ENCODE measurements at places on chromosomes 16 and 17. TPM values are rescaled to one million over a fixed set of nuclear protein-coding genes. Genes with fewer than 3 reads are reported as not detected.

The TPSAB1 gene
- total RNA-seq = not detected

The NDEL1 gene
- total RNA-seq = 41.8 TPM

The STAC2 gene
- total RNA-seq = not detected

The LHX1 gene
- total RNA-seq = not detected

The TMEM98 gene
- 7.4 TPM for total RNA-seq

The RAPGEFL1 gene
- 2.0 TPM for total RNA-seq

The SMTNL2 gene
- not detected for total RNA-seq

The POLR2C gene
- 482 TPM for total RNA-seq

- no peak for DNase-seq
Observed at GRCh38 chr17:71632328-71632727, 488.5 kb upstream of the SOX9 start.

- no peak for DNase-seq
Observed at GRCh38 chr17:72576289-72576759, 455.5 kb downstream of the SOX9 start.

GRCh38 chr17:34709158-34709754 lies 129.9 kb downstream of the TMEM132E start:
- DNase-seq = peak; percentile 62

DNA sequence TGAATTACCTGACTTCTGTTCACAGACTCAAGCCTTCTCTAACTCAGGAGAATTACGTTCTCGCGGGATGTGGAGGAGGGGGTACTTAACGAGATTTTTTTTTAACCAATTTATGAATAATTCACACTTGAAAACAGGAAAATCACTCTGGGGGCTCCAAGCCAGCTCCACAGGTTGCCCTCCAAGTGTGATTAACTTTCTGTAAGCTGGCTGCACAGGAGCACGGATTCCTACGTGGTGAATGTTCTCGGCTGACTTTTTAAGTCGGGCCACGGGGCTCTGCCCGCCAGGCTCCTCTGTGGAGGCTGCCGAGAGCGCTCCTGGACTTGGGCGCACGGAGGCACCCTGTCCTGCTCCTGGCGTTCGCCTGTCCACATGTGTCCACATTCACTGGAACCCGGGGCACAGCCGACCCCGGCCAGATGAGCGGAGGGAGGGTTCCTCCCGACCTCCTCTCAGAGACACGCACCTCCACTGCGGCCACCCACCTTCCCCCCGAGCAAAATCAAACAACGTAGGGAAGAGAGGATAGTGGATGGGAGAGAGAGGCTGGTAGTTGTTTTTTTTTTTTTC lies 147.1 kb upstream of the CHMP6 start:
- DNase-seq = no peak

DNA sequence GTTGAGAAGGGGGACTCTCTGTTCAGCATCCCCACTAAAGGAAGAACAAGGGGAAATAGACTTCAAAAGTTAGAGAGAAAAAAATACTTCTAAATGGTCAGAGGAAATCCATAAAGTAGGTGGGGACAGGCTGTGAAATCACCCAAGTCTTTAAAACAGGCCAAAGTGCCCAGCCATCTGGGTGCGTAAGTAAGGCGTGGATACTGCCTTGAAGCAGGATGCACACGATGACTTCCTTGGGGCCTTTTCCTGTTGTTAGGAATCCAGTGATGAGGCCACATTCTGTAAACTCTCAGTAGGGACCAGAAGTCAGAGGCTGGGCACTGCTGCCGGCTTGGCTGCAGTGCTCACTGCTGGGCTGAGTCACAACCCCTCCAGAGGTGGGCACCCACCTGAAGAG lies 9.2 kb downstream of the AXIN2 start:
- DNase-seq = no peak

DNA sequence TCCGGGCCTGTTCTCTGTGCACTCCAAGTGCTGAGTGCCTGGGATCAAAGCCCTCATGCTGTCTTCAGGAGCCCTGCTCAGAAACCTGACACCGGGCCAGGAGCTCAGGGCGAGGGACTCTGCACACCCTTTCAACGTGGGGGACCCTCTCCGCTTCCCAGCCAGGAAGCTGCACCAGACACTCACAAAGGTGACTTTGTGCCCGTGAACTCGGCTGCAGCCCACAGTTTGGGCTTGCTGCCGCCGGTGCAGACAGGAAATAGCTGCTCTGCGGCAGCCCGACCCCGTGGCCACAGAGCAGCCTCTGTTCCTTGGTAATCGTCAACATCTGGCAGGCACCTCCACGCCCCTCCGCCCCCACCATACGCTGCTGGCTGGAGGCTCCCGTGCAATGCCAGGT lies 93.4 kb upstream of the METRNL start:
- DNase-seq = peak; percentile 20

DNA sequence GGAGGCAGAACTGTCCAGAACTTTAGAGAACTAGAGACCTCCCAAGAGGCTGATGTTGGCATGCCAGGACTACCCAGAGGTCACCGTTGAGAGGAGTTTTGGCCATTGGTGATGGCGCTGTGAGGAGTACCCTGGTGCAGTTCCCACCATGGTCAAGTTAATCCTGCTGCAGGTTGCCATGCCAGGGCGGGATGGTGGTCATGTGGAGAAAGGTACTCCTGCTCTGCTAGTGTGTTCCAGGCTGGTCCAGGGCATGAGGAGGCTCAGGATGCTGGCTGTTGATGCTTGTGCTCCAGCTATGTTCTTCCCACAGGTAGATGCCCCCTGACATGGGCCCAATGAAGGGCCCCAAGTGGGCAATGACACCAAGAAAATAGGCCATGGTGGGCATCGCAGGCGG lies 4.1 kb upstream of the PHF12 start:
- DNase-seq = no peak

- DNase-seq = peak; percentile 79
Observed at GRCh38 chr17:27455914-27456680, at the start of gene KSR1. Gene KSR1, plus strand, starts transcription at chr17:27456448. Its CDS starts 196 bp downstream, at chr17:27456644.

- no peak for DNase-seq
Observed at GRCh38 chr16:90026135-90026534, 6.9 kb upstream of the DBNDD1 start.

DNA sequence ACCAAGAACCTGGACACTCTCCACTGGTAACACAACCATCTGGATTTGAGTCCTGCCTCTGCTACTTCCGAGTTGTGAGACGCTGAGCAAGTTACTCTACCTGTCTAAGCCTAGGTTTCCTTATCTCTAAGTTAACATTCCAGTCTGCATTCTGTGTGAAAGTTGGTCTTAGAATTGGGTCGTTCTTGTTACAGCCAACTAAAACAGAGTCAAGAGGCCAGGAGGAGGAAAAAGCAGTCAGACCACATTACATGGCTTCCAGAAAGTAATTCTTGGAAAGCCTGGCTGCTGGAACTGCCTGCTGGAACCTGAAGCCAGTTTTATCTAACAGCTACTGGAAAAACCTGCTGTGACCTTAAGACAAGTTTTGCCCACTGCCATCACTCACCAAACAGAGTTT lies 38.4 kb upstream of the XYLT1 start:
- DNase-seq = peak; percentile 35

GRCh38 chr16:73956587-73957494 lies 339.8 kb upstream of the PSMD7 start:
- peak; percentile 9 for DNase-seq

- peak; percentile 85 for DNase-seq
Observed at GRCh38 chr16:75304521-75305363, 53.3 kb upstream of the BCAR1 start.

DNA sequence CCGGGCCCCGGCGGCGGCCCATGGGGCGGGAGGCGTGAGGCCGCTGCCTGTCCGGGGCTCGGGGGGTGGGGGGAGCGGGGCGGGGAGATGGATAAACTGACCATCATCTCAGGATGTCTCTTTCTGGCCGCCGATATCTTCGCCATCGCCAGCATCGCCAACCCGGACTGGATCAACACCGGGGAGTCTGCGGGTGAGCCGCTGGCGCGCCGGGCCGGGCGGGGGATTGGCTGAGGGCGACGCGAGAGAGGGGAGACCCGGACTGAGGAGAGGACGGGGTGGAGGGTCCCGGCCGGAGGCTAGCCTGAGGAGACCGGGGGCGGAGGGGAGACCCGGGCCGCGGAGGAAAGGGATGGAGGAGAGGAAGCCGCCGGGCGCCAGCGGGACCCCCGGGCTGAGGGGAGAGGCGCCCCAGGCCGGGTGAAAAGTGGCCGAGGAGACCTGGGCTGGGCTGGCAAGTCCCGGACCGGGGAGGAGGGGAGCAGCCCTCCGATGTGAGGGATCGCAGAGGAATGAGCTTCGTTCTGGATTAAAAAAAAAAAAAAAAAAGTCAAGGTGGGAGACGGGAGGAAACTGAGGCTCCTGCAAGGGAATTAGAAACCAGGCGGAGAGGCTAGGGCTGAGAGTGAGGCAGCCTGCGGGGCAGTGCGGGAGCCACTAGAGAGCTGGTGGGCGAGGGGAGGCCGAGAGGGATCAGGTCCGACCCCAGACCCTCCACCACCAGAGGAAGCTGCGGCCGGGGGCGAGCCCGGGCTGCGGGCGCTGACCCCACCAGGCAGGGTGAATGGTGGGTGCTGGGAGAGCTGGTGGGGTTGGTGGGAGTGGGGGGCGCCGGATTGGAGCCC lies 526 bp downstream of the MOSMO start:
- DNase-seq = peak; percentile 38

- no peak for DNase-seq
Observed at GRCh38 chr17:4033751-4034251, 69.6 kb upstream of the ATP2A3 start.

DNA sequence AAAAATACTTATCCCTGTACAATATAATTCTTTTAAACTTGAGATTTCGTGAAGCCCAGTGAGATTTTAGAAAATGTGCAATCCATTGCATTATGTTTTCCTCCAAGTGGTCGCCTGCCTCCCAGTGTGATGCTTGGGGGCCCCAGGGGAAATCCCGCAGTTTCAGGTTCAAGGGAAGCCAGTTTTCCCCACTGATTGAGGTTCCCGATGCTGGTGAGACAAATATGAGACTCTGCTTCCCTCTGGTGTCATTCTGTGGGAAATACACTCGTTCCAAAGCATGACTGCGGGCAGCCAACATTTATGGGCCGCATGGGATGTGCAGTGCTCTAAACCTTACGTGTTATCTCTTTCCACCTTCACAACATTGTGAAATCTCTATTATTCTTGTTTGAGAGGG lies 200.8 kb downstream of the PRKCB start:
- no peak for DNase-seq

- DNase-seq = no peak
Observed at GRCh38 chr17:19886116-19886515, 18.4 kb upstream of the ULK2 start.

DNA sequence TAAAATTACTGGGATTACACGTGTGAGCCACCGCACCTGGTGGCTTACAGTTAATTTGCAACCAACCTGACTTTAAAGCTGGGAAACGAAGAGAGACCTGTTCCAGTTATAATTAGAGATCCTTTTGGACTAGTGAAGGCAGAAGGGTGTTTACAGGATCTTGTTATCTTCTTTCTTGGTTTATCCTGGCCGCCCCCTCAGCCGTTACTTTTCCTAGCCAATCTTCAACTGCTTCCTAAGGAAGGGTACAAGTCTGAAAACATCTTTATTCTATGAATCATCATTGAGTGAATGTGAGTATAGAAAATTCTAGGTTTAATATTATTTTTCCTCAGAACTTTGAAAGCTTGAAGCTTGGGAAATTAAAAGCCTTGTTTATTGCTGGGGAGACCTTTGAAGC lies 286.5 kb downstream of the SLC39A11 start:
- DNase-seq = no peak

GRCh38 chr16:87853411-87854052 lies 15.8 kb downstream of the SLC7A5 start:
- peak; percentile 88 for DNase-seq

- DNase-seq = no peak
Observed at GRCh38 chr17:8856869-8857575, 10.5 kb downstream of the PIK3R6 start.

- DNase-seq = peak; percentile 34
Observed at GRCh38 chr17:49390548-49391324, 23.9 kb downstream of the PHB1 start.

- no peak for DNase-seq
Observed at GRCh38 chr17:50257676-50258224, 16.5 kb upstream of the TMEM92 start.

GRCh38 chr17:47304186-47304585 lies 19.6 kb upstream of the EFCAB13 start:
- DNase-seq = peak; percentile 29

- DNase-seq = no peak
Observed at GRCh38 chr17:21711182-21711581, 18.9 kb downstream of the KCNJ18 start.

All from MG63 (cell line).